ENCODE measurements at places on chromosomes 2 and 18. TPM values are rescaled to one million over a fixed set of nuclear protein-coding genes. Genes with fewer than 3 reads are reported as not detected.

Gene CTLA4
- not detected for total RNA-seq

Gene GPR55
- total RNA-seq: not detected

Gene CCL20
- 39.9 TPM for total RNA-seq

Gene KCNIP3
- total RNA-seq: 1.1 TPM

- no peak for DNase-seq
Observed at GRCh38 chr2:227351639-227352038, 26.6 kb downstream of the MFF start.

DNA sequence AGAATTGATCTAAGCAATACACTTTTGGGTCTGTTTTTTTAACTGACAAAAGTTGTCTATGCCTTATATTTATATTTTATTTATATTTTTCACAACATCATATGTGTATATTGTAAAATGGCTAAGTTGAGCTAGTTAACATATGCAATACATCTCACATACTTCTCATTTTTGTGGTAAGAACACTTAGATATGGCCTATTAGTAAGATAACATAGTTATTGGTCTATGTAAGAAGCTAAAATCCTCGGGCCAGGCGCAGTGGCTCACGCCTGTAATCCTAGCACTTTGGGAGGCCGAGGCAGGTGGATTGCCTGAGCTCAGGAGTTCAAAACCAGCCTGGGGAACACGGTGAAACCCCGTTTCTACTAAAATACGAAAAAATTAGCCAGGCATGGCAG is 275.6 kb upstream of the ID2 start:
- no peak for DNase-seq

DNA sequence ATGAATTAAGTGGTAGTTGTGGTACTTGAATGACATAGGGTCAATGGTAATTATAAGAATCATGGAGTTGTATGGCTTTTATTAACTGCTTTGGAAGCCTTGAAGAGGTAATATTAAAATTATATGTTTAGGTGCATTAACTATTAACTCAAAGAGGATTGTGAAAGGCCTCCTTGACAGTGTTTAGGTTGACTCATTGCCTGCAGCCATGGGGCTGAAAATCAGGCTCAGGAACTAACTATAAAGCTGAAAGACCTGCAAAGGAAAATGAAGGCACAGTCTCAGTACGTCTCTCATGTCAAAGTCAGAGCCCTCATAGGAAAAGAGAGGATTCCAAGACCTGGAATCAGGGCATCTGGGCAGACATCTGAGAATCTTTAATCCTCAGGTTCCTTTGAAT is 31.0 kb downstream of the CACNB4 start:
- no peak for DNase-seq

DNA sequence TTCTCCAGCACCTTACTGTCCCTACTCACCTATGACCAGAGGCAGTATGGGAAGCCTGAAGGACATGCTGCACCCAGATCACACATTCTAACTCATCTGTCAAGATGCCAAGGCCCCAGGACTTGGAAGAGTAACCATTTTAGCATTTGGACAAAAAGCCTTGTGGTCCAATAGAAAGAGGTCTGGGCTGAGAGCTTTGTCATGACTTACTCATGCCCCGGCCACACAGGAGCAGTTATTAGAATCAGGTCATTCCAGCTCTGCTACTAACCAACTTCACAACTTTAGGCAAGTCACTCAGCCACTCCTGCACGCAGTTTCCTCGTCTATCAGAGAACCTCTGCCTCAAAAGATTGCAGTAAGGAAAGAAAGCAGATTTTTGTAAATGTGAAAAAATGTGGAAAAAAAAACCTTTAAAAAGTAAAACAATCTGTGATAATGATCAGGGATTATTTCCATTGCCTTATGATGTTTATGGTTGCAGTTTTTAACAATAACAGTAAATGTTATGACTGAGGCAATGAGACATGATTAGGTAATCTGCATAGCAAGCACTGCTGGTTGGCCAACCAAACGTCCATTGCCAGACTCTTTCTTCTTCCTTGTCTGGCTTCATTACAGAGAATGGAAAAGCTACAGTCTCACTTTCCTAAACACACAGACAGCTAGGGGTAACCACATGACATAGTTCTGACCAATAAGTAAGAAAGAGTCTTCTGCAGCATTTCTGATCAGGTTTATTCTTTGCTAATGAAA is 255.4 kb upstream of the CHAC2 start:
- no peak for DNase-seq

DNA sequence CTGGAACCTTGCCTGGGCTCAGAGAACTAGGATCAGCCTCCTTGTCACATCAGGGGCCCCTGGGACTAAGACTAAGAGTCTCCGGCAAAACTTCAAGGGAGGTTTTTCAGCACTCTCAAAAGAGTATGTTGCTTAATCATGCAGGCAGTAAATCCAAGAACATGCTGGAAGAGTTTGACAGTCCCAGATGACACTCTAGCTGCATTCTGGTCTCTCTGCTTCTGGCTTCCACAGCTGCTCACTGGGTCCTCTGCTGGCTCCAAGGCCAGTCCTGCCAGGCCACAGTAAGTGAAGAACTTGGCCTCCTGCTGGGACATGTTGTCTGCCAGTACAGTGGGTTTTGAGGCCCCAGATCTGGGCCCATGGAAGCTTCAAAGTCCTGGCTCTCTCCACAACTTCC is 45.2 kb upstream of the IL1RL1 start:
- DNase-seq: no peak

- DNase-seq: no peak
Observed at GRCh38 chr18:36469461-36469860, 171.9 kb downstream of the FHOD3 start.

DNA sequence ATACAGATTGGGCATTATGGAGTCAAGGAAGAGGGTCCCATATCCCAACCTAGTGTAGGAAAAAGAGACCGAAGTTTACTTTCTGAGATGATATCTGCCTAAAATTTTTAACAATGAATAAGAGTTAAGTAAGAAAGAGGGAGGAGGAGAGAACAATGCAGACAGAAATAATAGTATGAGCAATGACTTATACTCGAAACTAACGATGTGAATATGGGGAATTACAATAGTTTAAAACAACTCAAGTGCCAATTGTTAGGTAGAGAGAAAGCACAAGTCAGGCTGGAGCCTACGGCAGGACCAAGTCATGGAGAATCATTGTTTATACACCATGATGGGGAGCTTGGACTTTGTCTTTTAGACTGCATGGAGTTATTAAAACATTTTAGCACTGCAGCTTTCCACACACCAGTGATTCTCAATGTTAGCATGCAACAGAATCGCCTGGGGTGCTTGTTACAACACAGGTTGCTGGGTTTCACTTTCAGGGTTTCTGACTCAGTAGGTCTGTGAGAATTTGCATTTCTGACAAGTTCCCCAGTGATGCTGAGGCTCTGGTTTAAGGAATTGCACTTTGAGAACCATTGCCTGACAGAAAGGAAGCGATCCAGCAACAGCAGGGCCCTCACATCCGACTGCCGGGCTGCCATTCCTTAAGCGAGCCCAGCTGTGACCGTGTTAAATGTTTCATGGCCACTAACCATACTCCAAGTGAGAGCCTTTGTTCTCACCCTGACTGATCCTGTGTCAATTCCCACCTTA is 511.2 kb downstream of the DCDC2C start:
- DNase-seq: no peak

DNA sequence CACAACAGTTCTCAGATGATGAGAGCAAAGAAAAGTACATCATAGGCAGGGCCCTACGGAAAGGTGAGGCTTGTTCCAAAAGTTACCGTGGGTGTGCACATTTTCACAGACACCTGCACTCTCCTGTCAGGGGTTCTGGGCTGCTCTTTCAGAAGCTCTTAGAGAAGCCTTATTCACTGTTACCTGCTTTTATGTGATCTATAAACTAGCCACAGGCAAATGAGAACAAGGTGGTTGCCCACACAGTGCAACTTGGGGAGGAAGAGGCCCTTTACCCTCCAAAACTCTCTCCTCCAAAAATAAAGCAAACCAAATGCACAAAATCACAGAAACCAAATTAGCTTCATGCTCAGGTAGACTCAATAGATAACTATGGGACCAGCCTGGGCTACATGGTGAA is 11.1 kb upstream of the CUL3 start:
- DNase-seq: no peak

- DNase-seq: no peak
Observed at GRCh38 chr2:67499989-67500388, 102.9 kb downstream of the ETAA1 start.

DNA sequence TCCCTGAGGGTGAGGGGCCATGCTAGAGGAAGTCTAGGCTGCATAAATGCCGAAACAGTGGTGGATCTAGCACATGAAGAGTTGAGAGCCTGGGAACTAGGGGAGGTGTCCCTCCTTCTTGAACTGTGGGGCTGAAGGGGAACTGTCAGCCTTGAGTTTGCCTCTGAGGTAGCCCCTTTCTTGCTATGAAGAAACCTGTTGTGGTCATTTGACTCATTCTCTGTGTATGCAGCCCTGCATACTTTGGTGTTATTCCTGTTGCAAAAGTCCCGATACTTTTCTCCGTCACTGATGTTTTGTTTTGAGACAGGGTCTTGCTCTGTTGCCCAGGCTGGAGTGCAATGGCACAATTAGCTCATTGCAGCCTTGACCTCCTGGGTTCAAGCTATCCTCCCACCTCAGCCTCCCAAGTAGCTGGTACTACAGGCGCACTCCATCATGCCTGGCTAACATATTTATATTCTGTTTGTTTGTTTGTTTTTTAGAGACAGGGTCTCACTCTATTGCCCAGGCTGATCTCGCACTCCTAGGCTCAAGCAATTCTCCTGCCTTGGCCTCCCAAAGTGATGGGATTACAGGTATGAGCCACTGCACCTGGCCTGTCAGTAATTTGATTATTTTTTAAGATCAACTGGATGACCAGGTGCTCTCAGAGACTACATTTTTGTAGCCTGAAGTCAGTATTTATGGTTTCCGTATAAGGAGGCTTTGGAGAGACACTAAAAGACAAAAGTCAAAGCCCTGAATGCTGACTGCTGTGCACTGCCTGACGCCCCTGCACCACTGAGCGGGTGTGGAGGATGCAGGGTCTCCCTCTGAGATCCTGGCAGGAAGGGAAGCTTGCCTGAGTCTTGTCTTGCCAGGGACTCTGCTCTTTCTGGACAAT is 126.0 kb upstream of the MSH6 start:
- DNase-seq: no peak

- DNase-seq: no peak
Observed at GRCh38 chr2:230170532-230170931, 49.3 kb downstream of the SP110 start.

GRCh38 chr2:101843048-101843447 is 145.5 kb downstream of the MAP4K4 start:
- no peak for DNase-seq

DNA sequence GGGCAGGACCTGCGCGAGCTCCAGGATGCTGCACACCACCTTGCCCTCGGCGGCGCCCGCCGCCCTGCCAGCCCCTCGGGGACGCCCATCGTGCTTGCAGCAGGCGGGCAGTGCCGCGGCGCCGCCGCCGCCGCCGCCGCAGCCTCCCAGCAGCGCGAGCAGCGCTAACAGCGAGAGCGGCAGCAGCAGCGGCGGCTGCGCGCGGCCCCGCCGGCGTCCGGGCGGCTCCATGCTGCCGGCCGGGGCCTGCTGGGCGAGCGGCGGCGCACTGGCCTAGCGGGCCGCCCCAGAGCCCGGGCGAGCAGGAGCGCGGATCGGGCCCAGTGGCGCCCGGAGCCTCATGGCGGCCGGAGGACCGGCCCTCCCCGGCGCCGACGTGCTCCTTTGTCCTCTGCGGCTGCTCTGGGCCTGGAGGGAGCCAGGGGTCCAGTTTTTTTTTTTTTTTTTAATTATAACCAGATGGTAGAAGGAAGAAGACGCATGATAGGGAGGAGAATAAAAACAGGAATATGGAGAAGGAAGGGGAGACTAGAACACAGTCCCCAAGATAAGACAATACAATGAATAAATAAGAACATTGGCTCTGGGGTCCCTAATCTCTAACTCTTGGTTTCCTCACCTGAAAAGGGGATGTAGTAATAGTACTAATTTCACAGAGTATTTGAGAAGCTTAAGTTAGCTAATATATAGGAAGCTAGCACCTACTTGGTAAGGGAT is 17.1 kb upstream of the ANKRD62 start:
- DNase-seq: peak; percentile 29

- DNase-seq: peak; percentile 36
Observed at GRCh38 chr2:16487686-16488085, 177.9 kb downstream of the CYRIA start.

DNA sequence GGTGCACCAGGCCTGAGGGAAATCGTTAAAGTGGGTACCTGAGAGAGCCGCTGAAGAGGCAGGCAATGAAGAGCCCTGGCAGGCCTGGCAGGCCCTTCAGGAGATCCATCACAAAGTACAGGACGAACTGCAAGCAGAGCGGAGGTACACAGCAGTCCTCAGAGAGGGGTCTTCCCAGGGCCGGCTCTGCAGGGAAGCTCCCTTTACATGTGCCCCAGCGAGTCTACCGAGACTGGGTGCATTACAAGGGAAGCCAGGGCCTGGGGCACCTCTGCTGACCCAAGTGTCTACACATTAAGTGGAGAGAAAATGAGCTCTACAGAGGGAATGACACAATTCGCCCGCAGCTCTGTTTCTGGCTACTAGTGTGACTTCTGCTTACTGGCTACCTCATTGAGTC is 8.1 kb upstream of the ATRAID start:
- DNase-seq: no peak

DNA sequence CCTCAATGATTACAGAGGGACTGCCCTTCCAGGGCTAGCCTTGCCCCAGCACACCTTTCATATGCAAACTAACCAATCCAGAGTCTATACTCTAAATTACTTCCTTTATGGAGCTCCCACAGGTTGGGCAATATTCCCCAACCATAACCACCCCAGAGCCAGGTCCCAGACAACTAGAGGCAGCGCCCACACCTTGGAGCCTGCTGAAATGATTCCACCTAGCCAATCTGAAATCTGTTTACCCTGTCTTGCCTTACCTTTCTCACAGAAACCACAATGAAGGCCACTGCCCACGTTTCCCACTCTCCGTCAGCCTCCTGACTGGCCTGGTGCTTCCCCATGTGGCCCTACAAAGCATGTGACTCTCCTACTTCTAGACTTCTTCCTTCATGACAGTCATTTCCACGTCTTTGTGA is 62.0 kb downstream of the REEP1 start:
- no peak for DNase-seq

- DNase-seq: no peak
Observed at GRCh38 chr2:207825978-207826377, 56.3 kb upstream of the FZD5 start.
